ENCODE measurements at places on chromosomes 5 and 9.

DNA sequence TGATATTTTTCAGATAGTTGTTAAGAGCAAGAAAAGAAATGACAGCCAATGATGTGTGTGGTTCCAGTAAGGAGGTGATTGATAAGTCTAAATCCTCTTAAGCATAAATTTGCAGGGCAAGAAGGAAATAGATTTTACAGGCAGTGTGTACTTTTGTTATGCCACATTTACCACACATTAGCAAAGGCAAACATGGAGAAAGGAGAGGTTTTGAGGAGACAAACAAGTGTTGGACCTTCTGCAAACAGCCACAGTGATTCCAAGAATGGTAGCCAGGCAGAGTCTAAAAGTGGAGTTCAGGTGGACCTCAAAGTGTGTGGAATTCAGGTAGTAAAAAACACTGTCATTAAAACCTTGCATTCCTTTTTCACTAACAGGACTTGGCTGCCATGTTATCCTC lies 295.9 kb upstream of the ITGA1 start:
- no peak for DNase-seq

GRCh38 chr5:160887780-160888179 lies 35.8 kb upstream of the ATP10B start:
- no peak for DNase-seq

DNA sequence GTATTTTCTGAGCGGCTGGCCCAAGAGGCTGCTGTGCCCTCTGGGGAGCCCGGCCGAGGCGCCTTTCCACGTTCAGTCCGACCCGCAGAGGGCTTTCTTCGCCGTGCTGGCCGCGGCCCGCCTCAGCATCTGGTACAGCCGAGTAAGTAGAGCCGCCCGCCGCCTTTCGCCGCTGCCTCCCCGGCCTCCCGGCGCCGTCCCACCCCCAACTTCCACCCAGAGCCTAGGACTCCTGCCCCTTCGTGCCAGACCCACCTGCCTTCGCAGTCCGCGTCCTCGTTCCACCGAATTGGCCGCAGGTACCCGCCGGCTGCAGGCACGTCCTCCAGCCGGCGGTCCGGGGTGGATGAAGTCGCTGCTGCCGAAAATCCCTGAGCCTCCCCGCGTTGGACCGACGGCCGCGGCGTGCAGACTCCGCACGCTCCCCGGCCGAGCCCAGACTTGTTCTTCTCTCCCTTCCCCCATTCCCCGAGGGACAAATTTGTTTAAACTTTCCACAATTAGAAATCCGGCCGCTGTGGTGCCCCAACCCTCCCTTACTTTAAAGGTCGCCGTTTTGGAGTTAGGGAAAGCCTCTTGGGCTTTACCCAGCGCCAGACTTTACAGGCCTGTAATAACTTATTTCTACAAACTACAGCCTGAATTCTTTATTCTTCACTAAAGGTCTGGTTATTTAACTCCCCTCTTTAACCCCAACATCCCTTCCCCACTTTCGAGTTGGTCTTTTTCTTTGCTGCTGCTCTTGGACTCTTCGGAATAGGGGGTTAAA lies 589 bp downstream of the RIC1 start:
- no peak for DNase-seq

DNA sequence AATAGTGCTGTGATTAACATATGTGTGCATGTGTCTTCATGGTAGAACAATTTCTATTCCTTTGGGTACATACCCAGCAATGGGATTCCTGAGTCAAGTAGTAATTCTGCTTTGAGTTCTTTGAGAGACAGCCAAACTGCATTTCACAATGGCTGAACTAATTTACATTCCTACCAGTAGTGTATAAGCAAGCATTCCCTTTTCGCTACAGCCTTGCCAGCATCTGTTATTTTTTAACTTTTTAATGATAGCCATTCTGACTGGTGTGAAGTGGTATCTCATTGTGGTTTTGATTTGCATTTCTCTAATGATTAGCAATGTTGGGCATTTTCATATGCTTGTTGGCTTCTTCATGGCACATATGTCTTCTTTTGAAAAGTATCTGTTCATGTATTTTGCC lies 308.5 kb downstream of the ARRDC3 start:
- DNase-seq, result peak; percentile 48

DNA sequence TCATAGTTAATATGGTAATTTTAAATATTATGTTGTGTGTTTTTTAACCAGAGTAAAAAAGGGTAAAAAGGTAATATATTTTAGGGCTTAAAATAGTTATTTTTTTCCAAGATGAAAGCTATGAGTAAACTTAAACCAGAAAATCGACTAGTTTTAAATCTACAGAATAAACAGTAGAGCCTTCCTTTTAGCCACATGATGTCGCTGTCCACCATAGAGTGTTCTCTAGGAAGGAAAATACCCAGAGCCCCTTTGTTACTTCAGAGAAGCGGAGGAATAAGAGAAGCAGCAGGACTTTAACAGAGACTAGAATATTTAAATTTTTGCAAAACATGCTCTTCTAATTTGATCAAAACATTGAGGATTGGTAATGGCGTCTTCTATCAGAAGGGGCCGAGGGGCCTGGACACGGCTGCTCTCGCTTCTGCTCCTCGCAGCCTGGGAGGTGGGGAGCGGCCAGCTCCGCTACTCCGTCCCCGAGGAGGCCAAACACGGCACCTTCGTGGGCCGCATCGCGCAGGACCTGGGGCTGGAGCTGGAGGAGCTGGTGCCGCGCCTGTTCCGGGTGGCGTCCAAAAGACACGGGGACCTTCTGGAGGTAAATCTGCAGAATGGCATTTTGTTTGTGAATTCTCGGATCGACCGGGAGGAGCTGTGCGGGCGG lies at the start of gene PCDHA2:
PCDHA2 (plus strand) TSS at position 258 of the 664 bp plus-strand sequence.
- no peak for DNase-seq

GRCh38 chr5:68479524-68479923 lies 264.0 kb downstream of the PIK3R1 start:
- DNase-seq, result no peak

GRCh38 chr5:168409591-168410458 lies 76.4 kb upstream of the RARS1 start:
- no peak for DNase-seq

GRCh38 chr5:169635936-169636335 lies 1.1 kb upstream of the DOCK2 start:
- no peak for DNase-seq

GRCh38 chr5:150789943-150790611 lies 11.5 kb downstream of the SMIM3 start:
- no peak for DNase-seq

- no peak for DNase-seq
Measured at GRCh38 chr5:102799017-102799416, 43.9 kb downstream of the PAM start.

DNA sequence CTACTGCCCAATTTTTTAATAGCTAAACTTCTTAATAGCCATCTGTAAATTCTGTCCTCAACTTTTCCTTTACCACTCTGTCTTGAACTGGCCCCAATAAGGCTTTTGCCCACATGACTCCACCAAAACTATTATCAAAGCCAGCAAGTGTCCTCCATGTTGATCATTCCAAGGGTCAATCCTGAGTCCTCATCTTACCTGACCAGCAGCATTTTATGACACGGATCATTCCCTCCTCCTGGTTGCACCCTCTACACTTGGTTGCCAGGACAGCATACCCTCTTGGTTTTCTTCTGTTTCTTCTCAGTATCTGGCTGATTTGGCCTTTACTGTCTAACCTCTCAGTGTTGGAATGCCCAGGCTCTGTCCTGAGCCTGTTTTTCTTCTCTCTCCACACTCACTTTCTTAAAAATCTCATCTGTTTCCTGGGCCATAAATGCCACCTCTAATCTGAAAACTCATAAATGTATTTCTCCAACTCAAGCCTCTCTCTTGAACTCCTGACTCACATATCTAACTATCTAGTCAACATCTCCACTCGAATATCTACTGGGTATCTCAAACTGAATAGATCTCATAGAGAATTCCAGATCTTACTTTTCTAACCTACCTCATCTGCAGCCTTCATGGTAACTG lies 40.0 kb upstream of the CDC42SE2 start:
- no peak for DNase-seq

- no peak for DNase-seq
Measured at GRCh38 chr5:169411786-169412430, 111.0 kb upstream of the SLIT3 start.

DNA sequence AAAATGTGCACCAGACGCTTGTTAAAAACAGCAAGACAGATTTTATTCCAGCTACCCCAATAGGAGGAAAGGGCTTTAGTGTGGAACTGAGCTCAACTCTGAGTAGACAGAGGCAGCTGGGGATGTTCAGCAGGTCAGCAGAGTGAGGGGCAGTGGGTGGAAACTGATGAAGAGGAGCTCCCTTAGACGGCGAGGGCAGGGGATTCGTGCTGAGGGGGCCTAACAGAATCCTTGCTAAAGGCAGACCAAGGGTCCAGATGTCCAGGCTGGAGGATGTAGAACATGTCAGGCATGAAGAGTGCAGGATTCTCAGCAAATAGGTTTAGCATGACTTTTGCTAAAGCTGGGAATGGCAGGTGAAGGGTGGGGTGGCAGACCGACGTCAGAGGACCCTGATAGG lies 71.9 kb upstream of the OLFM1 start:
- no peak for DNase-seq

- no peak for DNase-seq
Measured at GRCh38 chr9:135711391-135711790, 9.4 kb downstream of the KCNT1 start.

GRCh38 chr9:135046739-135047350 lies 40.6 kb upstream of the OLFM1 start:
- DNase-seq, result no peak

DNA sequence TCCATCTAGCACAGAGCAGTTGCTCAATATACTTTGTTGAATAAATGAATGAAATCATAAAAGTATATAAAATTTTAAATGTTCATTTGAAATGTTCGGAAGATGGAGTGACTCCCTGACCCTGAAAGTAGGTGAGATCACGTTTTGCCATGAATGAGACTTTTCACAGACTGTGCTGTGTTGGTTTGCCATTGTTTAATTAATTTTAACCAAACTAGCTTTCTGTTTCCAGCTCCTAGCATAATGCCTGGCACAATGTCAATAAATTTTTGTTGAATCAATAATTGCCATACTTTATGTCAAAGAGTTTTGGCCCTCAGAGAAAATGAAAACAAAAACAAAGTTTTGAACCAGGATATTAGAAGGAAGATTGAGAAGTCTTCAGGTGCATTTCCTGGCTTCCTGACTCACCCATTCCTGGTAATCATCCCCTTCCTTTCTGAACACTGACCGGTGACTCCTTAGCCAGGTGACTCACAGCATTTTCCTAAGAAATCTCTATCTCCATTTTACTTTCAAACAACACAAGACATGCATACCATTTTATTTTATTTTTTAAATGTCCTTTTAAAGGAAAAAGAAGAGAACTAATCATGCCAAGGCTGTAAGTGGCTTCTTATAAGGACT lies 15.1 kb downstream of the SLC28A3 start:
- DNase-seq, result no peak

- no peak for DNase-seq
Measured at GRCh38 chr5:21071421-21071820, 1083.4 kb upstream of the CDH18 start.

- no peak for DNase-seq
Measured at GRCh38 chr5:37424441-37424840, 45.3 kb downstream of the WDR70 start.

DNA sequence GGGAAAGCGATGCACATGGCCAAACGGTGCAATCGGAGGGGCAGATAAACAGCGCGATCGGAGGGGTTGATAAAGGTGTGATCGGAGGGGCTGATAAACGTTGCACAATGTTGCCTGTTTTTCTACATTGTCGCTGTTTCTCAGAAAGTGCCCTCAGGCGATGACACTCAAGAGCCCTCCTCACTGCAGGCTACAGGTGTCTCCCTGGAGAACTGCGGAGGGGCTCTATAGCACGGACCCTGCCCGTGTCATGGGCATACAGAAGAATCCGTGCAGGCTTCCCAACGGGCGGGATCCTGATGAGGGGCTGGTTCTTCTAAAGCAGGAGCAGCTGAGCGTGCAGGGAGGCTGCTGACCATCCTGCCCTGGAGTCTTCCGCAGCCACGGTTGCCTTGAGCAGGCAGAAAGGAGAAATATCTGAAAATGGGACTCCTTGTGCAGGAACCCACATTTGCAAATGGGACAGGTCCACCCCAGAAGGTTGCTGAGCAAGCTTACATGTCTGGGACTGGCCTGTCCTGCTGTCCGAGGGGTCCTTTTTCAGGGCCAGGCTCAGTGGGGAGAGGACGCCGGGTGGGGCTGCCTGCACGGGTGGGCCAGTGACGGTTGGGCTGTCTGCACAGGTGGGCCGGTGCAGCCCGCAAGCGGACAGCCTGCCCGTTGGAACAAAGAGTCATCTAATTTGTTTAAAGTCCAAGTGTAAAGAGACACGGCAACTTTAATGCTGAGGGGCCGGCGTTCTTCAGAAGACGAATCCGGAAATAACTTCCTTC lies 25.1 kb upstream of the LPCAT1 start:
- no peak for DNase-seq

DNA sequence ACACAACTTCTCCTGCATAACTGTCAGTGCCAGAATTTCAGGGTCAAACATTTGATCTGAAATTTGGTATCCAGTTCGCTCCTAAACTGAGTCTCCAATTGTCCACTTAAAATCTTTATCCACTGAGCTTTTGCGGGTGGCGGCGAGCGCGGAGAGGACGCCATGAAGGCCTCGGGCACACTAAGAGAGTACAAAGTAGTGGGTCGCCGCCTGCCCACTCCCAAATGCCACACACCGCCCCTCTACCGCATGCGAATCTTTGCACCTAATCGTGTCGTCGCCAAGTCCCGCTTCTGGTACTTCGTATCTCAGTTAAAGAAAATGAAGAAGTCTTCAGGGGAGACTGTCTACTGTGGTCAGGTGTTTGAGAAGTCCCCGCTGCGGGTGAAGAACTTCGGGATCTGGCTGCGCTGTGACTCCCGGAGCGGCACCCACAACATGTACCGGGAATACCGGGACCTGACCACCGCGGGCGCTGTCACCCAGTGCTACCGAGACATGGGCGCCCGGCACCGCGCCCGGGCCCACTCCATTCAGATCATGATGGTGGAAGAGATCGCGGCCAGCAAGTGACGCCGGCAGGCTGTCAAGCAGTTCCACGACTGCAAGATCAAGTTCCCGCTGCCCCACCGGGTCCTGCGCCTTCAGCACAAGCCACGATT lies 913.7 kb upstream of the DMAC1 start:
- DNase-seq, result no peak
